ENCODE measurements at places on chromosomes 5 and 9.

DNA sequence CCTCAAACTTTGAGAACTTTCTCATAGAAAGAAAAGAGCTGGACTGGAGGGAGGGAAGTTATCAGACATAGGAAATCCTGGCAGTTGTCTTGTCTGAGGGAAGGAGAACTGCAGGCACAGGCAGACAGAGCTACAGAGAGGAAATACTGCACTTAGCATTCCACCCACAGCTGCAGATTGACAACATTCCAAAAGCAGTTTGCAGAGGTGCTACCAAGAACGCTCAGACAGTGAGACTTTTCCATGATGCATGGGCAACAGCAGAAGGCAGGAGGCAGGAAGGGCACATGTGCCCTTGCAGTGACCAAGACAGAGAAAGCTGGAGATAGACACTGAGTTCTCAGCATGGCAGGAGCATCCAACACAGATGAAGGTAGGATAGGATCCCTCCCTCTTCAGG is 327.5 kb upstream of the ZNF462 start:
- no peak for DNase-seq

GRCh38 chr5:102307232-102307631 is 11.1 kb upstream of the SLCO4C1 start:
- no peak for DNase-seq

DNA sequence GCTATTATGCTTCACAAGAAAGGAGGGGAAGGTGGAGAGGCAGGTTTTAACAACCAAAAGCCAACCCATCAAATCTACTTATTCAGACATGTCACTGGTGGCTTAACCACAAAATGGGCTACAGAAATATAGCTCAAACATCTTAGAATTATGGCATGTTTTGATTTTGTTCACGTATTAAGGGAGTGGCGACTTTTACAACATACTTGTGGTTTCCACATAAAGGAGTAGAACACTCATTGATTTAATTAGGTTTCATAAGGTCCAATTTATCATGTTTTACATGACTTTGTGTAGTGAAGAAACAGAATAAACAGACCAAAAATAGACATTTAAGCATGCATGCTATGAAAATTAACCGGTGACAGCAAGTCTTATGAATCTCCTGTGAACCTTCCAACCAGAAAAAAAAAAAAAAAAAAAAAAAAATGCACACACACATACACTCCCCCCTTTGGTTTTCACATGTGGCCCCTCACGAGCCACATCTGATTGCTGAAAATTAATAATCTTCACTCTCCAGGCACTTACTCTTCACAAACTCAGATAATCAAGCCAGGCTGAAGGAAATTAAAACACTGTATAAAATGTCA is 5.4 kb downstream of the ZNF608 start:
- no peak for DNase-seq

DNA sequence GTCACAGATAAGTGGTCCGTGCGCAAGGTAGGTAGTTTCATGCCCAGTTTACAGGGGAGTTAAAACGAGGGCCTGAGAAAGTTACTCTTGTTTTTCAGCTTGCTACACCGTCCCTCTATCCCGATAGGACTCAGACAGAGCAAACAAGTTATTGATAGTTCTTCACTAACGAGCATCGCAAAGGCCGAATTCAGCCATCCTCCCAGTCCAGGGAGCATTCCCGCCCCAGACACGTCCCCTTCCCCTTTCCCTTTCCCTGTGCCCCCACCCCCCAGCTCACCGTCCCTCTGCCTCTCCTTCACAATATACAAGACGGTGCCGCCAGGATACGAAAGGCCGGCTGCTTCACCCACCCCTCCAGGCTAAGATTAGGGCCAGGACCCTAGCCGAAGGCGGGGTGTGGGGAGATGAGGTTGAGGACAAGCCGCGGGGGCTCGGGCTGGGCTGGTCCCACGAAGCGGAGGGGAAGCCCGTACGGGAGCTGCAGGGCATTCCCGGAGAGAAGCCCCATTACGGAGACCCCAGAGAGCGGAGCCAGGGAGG is 599 bp downstream of the KIAA1191 start:
- DNase-seq = no peak

DNA sequence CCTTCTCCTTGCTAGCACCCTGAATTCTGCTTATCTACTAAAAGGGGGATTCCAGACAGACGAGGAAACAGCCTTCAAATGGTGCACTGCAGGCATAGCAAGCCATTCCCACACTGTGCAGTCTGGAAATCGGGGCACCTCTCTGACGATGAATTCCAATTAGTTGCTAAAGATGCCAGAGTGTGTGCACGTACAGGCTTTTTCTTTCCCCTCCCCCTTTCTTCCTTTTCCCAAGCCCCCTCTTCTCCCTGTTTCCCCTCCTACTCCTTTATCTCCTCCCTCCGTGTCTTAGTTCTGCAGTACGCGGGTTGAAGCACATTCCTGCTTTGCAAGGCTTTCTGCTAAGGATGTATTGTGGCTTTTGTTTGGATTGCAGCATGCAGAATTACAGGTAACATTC is at the start of gene GPR21:
GPR21 (plus strand) TSS at position 316 of the 400 bp plus-strand sequence. CDS start 900 bp downstream, outside the sequence.
- no peak for DNase-seq

DNA sequence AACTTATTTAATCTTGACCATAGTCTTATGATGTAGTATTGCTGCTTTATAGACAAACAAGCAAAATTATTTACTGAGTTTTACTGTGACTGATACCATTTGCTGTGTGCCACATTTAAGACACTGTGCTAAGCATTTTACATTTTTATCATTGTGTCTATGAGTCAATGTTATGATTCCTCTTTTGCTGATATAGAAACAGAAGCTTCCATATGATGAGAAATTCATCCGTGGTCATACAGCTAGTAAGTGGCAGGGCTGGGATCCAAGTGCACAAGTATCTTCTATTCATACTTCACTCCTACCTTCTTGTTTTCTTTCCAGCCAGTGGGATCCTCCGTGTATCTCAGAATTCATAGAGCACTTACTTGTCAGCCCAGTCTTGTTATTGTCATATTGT is 17.1 kb upstream of the IFNK start:
- DNase-seq = no peak

DNA sequence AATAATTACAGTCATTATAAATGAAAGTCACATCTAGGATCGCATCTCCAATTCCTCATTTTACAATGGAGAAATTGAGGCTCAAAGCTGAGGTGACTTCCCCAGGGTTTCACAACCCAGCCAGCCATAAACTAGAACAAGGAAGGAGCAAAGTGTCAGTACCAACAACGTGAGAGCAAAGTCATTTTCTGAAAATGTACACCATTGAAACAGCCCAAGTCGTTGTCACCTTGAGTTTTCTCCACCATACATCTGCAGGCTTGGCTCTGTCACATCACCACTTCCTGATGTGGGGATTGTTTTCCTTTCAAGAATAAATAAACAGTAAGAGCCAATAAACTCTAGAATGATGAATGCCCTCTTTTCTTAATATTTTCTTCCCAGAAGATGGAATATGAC is 184.5 kb upstream of the PTGER4 start:
- DNase-seq = no peak

DNA sequence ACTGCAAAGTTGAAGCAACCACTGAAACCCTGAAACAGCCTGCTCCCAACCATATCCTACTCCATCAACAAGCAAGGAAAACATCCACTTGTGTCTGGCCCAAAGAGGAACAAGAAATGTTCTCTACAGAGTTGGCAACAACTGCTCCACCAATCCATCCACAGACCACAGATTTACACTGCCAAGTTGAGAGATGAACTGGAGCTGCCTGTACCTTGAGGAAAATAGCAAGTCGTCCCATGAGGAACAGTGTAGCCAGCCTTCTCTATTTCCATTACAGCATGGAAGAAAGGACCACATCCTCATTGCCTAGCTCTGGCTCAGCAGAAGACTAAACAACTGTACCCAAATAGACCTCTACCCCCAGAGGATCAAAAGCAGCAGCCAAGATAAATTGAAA is 60.4 kb downstream of the DEPDC1B start:
- no peak for DNase-seq
